ENCODE measurements at places on chromosomes 12 and 14.
A peak's percentile ranks its signal among the peaks of the same experiment; 100 is the strongest.

DNA sequence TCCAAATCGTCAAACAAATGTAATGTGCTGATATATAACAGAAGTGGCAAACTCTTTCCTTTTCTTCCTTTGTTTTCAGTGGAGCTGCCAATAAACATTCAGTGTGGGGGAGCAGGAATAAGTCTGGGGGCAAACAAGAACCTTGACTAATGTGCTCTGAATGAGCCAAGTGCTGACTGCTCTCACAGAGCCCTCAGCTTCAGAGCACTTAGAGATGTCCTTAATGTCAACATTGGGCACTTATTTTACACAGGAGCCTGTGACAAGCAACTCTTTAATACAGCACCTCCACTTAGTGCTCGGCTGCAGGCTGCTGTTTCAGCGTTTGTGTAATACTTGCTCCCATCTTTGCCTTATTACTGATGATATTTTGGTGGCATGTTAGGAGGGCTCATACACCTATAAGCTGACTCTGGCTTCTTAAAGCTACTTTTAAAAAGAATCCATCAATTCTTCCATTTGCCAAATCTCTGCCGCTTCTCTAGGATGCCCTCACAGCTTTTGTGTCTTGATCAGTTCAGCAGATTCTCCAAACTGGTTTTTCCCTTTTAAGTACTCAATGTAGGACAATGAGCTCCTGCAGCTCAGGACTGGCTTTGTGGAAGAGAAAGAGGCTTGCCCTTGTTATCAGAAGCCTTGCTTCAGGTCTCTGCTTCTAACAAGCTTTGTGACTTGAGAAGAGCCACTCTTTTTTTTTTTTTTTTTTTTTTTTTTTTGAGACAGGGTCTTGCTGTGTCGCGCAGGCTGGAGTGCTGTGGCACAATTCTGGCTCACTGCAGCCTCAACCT lies 206.6 kb downstream of the MON2 start:
- no peak for DNase-seq

GRCh38 chr14:68506645-68507419 lies 286.0 kb downstream of the ZFP36L1 start:
- DNase-seq: no peak

DNA sequence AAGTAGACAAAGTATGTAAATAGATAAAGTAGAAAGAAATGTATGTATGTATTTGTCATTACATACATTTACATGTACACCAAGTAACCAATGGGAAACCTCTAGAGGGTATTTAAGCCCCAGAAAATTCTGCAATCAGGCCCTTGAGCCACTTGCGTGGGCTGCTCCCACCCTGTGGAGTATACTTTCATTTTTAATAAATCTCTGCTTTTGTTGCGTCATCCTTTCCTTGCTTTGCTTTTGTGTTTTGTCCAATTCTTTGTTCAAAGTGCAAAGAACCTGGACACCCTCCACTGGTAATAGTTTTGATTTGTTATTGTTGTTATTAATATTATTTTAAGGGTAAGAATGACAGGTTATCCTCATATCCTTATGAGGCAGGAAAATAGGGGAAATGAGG lies 21.8 kb downstream of the CAPS2 start:
- DNase-seq: no peak

DNA sequence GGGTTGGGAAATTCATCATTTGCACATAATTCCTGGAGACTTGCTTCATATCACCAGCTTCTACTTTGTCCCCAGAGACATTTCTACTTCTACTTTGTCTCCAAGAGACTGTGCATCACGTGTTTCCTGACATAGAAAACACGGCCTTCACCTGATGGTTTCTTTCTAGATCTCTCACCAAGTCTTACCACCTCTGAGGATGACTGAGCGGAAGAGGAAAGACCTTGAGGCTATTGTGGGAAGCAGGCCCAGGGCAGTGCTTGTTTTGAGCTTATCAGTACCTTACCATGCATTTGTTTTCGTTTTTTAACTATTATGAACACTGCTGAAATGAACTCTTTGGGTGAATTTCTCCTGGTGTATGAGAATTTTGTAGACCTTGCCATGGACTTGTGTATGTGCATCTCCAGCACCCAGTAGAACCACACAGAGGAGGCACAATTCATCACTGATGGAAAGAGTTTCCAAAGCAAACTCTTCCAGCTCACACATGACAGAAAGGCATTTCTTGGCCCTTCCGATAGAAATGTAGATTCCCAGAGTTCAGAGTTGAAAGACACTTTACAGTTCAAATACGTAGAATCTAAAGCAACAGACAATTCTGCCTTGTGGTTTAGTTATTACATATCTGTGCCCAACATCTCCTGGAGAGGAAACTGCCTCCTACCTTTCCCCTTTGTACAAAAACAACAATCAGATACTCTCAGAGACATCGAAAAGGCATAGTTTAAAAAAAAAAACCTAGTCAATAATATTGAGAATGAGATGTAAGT lies 434.7 kb downstream of the FUT8 start:
- DNase-seq: no peak

DNA sequence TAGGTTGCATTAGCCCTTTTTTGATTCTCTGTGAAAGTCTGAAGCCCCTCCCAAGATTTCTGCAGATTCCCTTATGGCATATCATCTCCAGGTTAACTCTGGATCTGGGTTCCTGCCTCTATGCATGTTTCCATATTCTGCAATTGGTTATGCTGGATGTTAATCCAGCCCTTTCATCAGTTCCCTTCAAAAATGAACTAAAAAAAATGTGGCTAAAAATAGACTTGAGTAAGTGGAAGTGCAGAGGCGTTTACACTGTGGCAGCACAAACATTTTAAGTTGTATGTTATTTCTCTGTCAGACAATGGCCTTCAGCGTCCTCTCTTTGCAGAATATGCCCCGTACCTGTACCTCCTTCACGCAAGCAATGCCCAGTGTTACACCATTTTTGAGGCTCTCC lies 11.4 kb downstream of the MGST1 start:
- no peak for DNase-seq

- DNase-seq: peak; percentile 27
Observed at GRCh38 chr12:94109160-94109559, 39.2 kb upstream of the PLXNC1 start.

DNA sequence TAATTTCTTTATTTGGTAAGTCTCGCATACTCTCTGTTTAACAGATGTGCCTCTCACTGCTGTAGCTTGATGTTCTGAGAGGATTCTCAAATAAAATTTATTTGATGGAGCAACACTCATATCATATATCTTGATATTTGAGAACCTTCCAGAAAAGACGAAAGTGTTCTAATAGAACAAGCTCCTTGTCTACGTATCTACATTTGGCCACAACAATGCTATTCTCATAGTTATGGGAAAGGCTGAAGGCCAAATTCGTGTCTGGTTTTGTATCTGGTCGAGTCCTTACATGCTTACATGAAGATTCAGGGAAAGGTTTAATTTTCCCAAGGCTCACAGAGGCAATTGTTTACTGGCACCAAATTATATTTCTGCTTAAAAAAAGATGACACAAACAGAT lies 186.7 kb upstream of the SLC38A2 start:
- DNase-seq: peak; percentile 77

DNA sequence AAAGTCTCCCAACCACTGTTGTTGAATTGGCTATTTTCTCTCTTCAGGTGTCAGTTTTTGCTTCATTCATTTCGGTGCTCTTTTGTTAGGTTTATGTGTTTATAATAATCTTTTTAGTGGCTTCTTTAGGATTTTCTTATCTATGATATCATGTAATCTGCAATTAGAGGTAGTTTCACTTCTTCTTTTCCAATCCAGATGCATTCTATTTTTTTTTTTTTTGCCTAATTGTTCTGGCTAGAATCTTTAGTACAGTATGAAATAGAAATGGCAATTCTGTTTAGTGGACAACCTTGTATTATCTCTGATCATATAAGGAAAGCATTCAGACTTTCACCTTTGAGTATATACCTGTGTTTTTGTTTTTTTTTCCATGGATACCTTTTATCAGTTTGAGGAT lies 17.4 kb downstream of the CNOT2 start:
- no peak for DNase-seq

DNA sequence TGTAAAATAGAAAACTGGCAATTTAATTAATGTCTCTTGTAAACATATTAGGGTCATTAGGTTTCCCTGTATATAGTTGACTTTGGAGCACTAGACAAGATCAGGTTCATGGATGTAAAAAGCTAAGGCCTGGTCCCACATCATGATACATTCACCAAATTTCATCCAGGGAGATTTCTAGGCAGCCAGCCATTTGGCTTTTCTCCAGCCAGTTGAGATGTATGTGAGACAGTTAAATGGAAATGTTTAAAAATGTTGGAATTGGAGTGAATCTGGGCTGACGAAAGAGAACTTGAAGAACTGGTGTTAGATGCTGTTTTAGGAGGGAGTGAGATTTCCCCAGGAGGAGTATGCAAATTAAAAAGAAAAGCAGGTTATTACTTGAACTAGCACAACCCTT lies 41.8 kb upstream of the CLEC14A start:
- DNase-seq: no peak

- no peak for DNase-seq
Observed at GRCh38 chr12:27344246-27344645, 11.6 kb downstream of the BMAL2 start.

GRCh38 chr12:67647181-67647798 lies 1.3 kb upstream of the DYRK2 start:
- DNase-seq: no peak

- no peak for DNase-seq
Observed at GRCh38 chr12:110286623-110287022, 5.6 kb downstream of the ATP2A2 start.

DNA sequence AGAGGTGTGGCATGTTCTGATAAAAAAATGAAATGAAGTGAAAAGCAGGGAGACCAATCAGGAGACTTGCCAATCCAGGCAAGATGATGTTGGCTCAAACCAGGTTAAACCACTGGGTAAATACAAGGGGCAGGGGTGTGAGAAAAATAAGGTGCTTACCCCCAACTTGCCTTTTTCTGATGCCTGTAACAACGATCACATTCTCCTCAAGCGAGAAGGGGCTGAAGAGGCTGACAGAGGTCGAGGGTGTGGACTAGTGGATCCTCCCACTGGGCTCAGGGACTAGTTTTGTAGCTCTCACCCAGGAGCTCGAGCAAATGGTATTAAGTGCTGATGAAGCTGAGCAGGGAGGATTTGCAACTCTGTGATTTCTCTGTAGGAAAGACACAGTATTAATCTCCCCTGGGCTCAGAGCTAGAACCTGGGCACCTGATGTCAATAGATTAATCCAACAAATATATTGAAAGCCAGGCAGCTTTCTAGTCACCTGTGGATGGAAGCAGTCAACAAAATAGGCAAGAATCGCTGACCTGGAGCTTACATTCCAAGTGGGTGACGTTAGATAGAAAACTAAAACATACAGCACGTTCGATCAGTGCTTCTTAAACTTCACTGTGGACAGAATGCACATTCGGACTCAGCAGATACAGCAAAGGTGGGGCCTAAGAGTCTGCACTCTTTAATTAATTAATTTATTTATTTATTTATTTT lies 15.2 kb upstream of the EAPP start:
- peak; percentile 29 for DNase-seq

DNA sequence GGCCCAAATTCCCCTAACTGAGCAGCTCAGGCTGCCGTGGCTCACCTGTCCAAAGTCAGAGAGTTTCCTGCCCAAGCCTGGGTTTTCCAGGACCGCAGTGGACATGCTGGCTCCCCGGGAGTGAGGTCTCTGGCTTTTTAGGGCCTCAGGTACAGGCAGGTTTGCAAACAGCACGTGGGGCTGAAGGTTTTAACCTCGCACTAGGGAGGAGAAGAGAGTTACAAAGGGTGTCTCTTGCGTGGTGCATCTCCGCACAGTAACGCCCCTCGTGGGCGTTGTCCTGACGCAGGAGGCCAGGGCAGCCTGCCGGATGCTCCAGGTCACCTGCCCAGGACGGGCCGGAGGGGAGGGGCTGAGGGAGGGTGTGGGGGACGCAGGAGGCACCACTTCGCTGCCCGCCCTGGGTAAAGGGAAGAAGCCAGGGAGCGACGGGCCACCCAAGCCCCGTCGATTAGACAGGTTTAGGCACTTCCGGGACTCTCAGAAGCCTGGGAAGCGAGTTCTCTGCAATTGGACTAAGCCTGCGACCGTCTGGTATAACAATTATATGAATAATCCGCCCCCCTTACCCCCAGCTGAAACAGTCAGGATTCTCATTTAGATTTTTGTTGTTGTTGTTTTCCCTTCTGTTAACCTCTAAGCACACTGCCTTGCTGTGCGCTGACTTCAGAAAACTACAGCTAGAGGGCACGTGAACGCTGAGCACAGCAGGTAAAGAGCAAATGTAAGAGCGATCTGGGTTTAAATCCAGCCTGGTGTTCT lies at the start of gene PAH:
PAH (minus strand) TSS at position 219 of the 762 bp plus-strand sequence; CDS start at position 105, 114 bp downstream.
- DNase-seq: no peak

DNA sequence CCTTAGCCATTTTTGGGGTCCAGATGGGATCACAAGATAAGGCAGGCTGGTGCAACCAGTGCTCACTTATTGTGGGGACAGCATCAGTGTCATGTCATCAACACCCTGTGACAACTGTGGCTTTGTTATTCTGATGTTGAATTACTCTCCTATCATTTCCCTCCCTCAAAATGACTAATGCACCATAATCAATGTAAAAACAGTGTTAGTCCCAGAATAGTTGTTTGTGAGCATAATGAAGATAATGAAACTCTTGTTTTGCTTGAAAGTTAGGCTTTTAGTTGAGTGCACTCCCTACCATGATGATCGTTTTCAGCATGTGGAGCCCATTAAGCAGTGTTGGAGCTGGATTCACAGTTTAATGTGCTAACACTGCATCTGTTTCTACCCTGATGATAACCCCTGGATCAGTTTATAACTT lies 151.4 kb downstream of the TMTC2 start:
- DNase-seq: no peak

DNA sequence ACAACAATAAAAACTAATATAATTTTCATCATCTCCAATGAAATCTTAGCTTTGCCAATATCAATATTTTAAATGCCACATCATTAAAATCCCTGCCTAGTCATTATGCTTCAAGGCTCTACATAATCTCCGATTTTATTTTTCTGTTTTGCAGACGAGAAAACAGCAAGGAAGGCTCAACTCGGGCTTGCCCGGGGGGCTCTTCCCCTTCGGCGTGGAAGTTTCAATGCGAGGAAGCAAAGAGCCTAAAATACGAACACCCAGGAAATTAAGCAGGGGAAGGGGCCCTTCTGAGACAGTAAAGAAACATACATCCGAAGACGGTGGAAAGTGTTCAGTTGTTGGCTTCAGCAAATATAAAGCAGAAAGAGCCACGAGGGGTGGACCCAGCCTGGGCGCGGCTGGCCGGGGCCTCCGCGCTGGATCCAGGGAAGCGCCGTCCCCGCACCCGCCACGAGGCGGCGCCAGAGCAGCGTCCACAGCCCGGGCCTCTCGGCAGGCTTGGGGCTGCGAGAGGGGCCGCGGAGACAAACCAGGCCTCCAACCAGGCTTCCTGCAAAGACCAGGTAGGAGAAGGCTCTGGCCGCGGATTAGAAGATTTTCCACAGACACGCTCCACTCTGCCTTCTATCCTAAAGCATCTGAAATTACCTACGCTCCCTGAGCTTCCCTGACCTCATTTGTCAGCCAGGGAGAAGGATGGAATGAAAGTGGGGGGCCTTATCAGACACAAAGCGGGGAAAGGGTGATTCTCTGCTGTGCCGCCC lies 77.2 kb downstream of the SERPINA3 start:
- DNase-seq: peak; percentile 4
